ENCODE measurements at places on chromosomes 2 and 18.

DNA sequence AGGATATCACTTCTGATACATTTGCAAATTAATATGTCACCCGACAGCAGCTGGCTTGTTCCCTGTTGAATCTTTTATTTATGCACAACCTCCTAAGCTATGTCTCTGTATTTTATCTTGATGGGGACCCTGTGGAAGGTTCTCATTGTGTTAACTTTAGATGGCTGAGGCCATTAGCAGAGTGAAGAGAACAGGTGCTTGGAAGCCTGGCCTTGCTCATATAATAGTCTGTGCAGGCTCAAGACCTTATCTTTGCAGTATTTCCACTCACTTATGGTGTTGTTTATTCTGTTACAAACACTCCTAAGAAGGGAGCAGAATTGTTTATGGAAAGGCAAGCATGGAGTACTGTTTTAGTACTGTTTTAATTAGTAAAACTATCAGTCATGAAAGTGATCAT lies 107.6 kb downstream of the SETBP1 start:
- no peak for DNase-seq

GRCh38 chr2:39000552-39000951 lies 110.9 kb downstream of the ARHGEF33 start:
- no peak for DNase-seq

DNA sequence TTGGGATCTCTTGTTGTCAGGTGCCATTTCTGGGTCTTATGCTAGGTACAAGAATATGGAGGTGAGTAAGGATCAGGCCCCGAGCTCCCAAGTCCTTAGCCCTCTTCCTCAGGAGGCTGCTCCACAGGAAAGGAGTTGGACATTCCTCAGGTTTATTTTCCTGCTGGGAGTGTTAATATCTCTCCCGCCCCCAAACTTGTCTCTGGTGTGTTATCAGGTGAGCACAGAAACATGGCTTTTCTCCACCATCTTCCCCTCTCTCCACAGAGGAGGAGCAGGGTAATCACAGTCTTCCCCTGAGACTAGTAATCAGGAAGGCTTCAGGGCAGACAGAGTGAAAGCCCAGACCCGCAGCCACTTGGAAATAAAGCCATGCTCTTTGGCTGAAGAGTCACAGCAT lies 73.3 kb upstream of the CAPN13 start:
- DNase-seq: no peak

DNA sequence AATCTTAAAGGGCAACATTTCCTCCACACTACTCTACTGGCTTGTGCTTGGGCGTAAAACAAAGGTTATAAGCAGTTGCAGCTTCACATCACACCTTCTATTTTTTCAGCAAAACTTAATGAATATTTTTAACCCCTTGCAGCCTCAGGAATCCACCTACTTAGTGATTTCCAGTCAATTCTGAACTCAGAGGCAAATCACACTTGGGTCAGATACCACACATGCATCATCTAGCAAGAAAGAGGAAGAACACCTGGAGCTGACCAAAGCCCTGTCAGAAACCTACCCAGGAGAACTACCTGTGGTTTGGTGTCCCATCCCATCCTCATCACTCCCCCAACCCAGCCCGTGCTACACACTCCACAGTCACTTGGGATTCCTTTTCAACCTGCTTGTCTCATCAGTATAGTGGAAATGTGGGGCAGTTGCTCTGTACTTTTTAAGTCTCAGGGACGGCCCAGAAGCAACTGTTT lies 25.5 kb downstream of the PIAS2 start:
- DNase-seq: no peak

DNA sequence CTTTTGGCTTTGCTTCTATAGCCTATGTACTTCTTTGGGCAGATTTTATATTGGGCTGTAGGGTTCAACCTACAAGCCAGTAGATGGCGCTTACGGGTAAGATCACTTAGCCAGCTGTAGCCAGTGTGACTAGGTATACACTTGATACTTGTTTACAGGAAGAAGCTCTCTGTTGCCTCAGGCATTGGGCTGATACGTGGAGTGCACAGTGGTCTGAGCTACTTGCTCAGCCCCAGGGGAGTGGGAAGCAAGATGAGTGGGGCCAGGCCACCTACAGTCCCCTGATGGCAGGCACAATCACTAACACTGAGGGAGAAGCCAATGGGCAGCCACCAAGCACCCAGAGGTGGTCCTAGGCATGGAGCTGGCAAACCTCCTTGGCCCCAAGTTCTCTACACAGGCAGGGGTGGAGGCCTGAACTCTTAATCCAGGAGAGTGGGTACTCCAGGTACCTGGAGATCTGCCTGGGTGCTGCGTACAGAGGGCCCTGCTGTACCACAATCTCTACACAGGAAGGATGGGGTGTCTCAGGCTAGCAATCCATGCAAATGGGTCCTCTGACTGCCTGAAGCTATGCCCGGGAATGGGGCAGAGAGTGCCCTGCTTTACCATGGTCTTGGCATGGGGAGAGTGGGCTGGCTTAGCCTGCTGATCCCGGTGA lies 122.2 kb downstream of the NCOA1 start:
- no peak for DNase-seq

GRCh38 chr2:182506606-182507005 lies 79.8 kb upstream of the PDE1A start:
- no peak for DNase-seq

DNA sequence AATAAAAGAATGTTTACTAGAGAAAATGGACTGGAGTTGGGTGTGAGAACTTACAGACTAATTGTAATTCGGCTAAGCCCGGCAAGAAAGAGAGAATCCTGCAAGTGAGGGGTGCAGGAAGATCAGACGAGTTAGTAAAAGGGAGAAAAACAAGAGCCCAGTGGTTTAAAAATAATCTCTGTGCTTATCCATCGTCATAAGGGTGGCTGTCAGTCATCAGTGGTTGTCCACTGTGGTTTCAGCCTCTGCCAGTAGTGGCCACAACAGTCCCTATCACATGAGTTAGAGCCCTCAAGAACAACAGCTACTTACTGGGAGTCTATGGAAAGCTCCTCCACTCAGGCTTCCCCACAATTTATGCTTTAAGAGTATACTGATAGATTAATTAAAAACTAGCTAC lies 239.8 kb downstream of the SETBP1 start:
- no peak for DNase-seq

- DNase-seq: no peak
These were observed 96.7 kb downstream of the ASB1 start for GRCh38 chr2:238523158-238524110.

- DNase-seq: no peak
These were observed 42.4 kb upstream of the FIGN start for GRCh38 chr2:163778045-163778781.

DNA sequence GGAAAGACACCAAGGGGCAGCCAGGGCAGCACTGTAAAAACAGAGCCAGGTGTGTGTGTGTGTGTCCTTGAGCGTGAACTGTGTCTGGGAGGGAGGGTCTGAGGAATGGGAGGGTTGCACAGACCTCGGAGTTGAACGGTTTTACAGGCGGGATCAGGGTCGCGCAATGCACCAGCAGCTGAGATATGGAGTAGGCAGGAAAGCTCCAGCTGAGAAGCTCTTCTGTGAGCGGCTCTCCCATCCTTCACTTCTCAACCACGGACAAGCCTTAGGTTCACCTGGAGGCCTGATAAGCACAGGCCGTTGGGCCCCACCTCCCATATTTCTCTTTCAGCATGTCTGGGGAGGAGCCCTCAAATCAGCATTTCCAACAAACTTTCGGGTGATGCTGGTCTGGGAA lies 12.1 kb downstream of the SERTAD2 start:
- no peak for DNase-seq

- DNase-seq: no peak
These were observed 80.4 kb upstream of the RAPGEF4 start for GRCh38 chr2:172655091-172655837.

DNA sequence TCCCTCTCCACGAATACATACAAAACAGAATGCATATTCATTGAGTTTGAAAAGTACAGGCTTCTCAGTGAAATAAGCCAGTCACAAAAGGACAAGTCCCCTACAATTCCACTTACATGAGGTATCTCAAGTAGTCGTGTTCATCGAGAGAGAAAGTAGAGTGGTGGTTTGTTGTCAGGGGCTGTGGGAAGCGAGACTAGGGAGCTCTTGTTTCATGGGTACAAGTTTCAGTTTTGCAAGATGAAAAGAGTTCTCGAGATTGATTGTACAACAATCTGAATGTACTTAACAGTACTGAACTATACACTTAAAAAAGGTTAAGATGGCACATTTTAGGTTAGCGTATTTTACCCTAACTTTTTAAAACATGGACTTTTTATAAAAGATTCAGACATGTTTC lies 71.5 kb upstream of the TTC39C start:
- DNase-seq: no peak

- DNase-seq: no peak
These were observed 241.6 kb downstream of the HRH4 start for GRCh38 chr18:24702001-24702515.

- no peak for DNase-seq
These were observed 112.2 kb downstream of the ZNF521 start for GRCh38 chr18:25239581-25240419.

- no peak for DNase-seq
These were observed 62.2 kb downstream of the ALPK2 start for GRCh38 chr18:58566556-58567292.

- no peak for DNase-seq
These were observed 33.6 kb downstream of the PTPRM start for GRCh38 chr18:7600528-7601245.

GRCh38 chr2:145617906-145618305 lies 1098.0 kb upstream of the ZEB2 start:
- DNase-seq: no peak

- DNase-seq: no peak
These were observed 36.1 kb downstream of the INSIG2 start for GRCh38 chr2:118124288-118124891.

- no peak for DNase-seq
These were observed 36.9 kb downstream of the NCKAP5 start for GRCh38 chr2:133531382-133531781.

DNA sequence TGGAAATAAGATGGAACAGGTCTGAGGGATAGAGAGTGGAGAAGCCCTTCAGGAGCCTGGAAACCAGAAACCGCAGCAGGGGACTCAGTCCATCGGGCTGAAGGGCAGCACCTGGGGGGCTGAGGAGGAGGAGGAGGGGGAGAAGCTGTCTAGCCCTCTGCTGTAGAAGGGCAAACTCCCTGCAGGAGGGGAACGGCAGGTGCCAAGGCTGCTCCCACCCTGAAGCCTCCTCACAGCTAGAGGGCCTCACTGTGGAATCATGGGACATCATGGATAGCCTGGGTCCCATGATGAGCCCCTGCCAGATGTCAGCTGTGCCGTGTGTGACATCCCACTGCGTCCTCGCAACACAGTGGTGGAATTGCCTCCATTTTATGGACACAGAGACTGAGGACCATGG lies 435 bp downstream of the MYO7B start:
- no peak for DNase-seq

DNA sequence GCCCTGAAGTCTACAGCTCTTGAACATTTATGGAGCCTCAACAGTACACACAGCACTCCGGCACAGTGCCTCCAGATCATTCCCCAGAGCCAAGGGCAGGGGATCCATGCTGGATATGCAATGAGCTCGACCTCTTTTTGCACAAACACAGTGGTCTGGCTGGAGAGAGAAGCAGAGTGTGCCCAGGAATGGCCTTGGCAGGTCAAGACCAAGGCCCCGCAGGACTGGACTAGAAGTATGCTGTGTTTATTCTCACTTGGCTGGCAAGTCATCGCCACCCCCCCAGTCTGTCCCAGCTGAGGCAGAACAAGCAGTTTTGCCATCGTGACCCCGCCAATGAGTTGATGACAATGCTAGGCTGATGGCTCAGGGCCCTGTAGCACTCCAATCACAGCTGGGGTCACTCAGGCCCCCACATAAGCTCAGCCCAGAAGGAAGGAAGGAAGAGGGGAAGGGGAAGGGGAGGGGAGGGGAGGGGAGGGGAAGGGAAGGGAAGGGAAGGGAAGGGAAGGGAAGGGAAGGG lies 212.1 kb downstream of the TTC32 start:
- DNase-seq: no peak

DNA sequence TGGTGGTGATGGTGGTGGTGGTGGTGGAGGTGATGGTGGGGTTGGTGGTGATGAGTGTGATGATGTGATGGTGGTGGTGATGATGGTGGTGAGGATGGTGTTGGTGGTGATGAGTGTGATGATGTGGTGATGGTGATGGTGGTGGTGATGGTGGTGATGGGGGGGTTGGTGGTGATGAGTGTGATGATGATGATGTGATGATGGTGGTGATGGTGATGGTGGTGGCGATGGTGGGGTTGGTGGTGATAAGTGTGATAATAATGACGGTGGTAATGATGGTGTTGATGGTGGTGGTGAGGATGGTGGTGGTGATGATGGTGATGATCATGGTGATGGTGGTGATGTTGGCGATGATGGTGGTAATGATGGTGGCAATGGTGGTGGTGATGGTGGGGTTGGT lies 67.7 kb downstream of the RRM2 start:
- DNase-seq: no peak

GRCh38 chr2:230170532-230170931 lies 49.3 kb downstream of the SP110 start:
- DNase-seq: no peak

GRCh38 chr2:111909079-111909478 lies 10.7 kb downstream of the MERTK start:
- DNase-seq: no peak

DNA sequence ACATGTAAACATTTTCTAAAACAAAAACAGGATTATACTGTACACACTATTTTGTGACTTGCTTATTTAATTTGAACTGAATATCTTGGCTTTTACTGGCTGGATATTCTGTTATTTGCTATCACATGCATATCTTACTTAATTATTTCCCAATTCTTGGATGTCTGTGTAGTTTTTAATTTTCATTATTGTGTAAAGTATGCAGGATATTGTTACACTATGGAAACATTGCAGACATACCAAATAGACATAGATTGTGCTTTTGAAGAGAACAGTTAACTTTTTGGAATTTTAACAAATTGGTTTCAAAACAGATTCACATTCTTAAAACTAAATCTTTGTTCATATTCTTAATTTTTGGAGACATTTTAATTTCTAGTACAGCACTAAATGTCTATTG lies 2.1 kb downstream of the PHOSPHO2 start:
- DNase-seq: no peak

DNA sequence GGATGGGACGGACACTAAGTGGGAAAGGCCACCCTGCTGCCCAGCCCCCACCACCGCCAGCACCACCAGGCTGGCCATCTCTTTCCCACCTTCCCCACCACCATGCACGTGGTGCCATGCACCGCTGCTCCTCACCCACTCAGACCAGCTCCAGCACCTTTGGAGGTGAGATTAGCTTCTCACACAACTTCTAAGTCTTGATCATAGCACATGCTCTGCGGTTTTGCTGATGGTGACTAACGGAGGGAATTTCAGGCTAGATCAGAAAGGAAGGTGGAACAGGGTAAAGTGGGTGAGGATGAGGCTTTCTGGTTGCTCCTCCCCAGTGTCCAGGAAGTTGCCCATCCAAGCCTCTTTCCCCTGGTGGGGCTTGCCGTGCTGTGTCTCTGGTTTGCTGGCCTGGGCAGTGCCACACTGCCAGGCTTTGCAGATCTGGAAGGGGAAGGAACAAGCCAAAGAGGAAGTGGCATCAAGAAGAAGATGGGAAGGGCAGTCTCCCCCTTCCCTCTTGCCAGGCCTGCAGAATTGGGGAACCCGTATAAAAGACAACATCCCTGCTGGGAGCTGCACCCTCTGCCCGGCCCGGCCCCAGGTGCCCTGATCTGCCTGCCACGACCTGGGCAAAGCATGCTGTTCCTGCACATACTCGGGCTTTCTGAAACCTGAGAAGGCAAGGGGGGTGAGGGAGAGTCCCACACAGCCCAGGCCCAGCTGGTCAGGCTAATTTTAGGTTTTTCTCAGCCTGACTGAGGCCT lies 44.3 kb upstream of the CAB39 start:
- no peak for DNase-seq
